ENCODE measurements at places on chromosomes 3 and 15.

DNA sequence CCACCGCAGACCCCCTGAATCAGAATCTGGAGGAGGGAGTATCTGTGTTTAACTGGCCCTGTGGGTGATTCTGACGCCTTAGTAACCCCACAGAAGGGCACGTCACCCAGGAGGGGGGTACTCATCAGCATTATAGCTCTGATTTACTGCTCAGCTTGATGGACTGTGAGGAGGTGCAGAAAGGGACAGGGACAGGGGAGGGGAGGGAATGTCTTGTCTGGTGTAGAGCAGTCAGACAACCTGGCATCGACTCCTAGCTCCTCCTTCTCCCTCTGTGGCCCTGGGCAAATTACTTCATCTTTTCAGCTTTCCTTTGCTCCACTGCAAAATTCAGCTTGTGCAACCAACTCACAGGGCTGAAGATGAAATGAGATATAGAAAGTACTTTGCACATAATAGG is 42.3 kb upstream of the GLCE start:
- peak; percentile 77 for DNase-seq

DNA sequence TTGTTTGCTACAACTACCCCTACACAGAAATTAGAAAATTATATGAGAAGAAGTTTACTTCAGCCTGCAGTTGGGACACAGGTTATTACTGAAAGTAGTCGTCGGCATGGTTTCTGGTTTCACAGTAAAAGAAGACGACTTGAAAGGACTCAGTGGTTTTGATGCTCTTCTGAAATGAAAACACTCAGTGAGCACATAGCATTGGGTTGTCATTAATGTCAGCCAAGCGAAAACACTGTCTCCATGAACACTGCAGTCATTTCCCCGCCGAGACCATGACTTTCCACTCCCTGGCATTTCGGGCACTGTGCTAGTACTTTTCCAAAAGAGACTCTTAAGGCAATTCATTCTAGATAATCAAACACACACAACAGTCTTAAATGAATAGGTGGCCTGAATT is 69.2 kb upstream of the ICE2 start:
- DNase-seq: no peak

DNA sequence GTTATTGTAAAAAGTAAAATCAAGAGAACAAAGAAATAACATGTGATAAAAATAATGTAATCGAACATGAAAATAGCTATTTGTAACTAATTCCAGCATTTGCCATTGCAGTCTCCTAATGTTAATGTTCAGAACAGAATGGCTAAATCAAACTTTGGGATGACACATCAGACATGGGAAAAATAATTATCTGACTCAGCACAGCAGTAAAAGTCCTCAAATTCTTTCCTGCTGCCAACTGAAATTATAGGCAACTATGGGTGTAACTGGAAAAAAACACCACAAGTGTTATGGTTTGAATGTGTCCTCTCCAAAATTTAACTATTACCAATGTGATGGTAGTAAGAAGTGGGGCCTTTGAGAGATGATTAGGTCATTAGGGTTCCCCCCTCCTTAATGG is 446.7 kb downstream of the C3orf38 start:
- no peak for DNase-seq

- no peak for DNase-seq
Observed at GRCh38 chr3:131883711-131884407, 151.0 kb downstream of the CPNE4 start.

GRCh38 chr3:53039376-53039752 is 6.5 kb downstream of the SFMBT1 start:
- no peak for DNase-seq

DNA sequence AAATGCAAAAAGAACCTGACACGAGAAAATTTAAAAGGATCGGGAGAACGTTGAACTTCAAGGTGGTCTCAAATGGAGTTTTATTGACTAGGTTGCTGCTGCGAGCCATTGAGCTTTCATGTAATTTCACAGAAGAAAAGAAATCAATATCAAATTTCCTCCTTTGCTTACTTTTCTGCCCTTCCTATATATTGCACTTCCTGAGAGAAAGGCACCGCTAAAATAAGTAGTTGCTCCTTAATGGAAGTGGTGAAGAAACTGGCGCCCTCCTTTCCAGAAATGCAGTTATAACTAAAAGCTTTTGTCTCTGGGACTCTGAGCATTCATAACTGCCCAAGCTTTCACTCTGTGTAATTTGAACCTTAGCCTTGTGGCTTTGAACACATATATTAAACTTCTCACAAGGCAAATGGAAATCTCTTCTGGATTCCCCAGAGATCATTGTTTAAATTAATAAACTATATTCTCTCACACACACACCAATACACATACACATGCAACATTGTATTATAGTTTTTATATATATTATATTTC is 13.4 kb downstream of the EID1 start:
- no peak for DNase-seq
